ENCODE measurements at places on chromosomes 2 and 18.

GRCh38 chr2:98508709-98509066 lies 64.0 kb downstream of the INPP4A start:
- peak; percentile 66 for DNase-seq

GRCh38 chr18:70382017-70382416 lies 93.2 kb downstream of the SOCS6 start:
- DNase-seq: no peak

- no peak for DNase-seq
Measured at GRCh38 chr2:65562890-65563289, 130.5 kb upstream of the SPRED2 start.

GRCh38 chr18:52402814-52403213 lies 62.8 kb downstream of the DCC start:
- no peak for DNase-seq

GRCh38 chr2:47249157-47249900 lies 94.2 kb upstream of the STPG4 start:
- no peak for DNase-seq

- DNase-seq: no peak
Measured at GRCh38 chr2:3257826-3258225, 119.8 kb downstream of the EIPR1 start.

- no peak for DNase-seq
Measured at GRCh38 chr2:134911400-134911785, 7.2 kb upstream of the CCNT2 start.

GRCh38 chr2:66127061-66127460 lies 307.9 kb upstream of the MEIS1 start:
- no peak for DNase-seq

DNA sequence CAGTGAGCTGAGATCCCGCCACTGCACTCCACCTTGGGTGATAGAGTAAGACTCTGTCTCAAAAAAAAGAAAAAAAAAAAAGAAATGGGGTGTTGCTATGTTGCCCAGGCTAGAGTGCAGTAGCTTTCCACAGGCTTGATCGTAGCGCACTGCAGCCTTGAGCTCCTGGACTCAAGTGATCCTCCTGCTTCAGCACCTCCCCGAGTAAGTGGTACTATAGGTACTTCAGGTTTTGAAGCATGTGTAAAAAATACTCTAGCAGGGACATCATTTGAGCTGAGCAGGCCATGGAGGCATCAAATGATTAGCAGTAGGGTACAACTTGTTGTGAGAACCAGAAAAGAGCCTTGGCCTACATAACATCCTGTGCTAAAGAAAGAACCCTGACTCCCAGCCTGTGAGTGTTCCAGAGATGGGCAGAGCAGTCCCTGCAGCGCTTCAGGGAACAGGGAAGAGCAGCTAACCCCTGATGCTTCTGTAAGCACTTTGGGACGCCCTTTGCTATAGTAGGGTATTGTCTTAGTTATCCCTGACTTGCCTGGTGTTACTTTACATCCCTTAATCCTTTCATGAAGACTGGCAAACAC lies 119.1 kb downstream of the NEDD4L start:
- no peak for DNase-seq

DNA sequence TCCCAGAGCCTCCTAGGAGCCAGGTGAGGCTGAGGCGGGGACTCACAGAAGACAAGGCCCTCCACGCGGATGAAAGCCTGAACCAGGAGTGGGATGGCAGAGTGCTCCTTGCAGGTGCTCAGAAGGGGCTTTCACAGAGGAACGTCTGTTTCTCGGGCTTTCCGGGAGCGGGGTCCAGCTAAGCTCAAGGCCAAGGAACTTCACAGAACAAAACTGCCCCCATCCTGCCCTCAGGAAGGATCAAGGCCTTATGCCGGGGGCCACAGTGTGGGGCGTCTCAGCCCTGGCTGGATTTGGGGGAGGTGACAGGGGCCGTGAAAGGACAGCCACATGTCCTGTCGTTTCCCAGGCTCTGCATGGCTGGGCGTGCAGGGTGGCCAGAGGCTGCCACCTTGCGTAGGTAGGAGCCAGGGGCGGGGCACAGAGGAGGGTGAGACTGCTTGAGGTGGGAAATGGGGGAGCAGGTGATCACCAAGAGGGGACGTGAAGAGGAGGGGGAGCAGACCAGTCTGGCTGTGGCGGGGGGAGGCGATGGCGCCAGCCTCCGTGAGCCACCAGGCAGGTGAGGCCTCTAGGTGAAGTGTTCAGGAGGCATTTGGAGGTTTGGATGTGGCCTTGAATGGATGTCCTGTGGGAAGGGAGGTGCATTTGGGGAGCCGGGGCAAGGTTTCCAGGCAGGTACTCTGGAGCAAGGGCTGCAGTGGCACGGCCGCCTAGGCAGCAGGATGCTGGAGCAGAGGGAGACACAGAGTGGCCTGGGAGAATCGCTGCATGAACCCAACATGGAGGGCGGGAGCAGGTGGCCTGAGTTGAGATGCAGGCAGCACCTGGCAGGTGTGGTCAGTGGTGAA lies 79.1 kb downstream of the TWIST2 start:
- no peak for DNase-seq

DNA sequence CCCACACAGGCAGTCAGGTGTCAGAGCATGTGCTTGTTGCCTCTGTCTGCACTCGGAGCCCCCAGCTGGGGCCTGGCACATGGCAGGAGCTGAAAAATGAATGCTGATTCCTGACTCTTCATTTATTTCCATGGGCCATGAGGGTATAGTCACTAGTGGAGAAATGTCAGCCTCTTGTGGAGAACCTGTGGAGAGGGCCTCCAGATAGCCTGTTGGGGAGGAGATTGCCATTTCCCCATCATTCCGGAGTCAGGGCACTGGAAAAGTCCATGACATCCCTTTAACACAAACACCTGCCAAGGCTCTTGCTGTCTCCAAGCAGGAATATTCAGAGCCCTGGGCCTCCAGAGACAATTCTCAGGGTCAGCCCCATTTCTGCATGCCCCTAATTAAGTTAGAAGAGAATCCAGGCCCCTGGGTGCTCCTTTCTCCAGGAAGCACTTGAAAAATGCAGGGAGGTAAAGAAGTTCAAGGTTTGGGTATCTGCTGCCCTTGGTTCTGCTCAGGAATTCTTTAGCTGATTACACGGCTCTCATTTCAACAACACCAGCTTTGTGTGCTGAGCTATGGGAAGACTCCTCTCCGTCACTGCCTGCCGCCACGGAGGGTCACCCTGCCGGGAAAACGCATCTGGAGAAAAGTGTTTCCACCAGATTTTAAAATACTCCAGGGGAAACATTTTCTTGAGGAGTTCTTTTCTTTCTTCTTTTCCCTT lies 311.3 kb downstream of the MYCN start:
- DNase-seq: no peak

GRCh38 chr2:205293559-205293958 lies 388.7 kb upstream of the NRP2 start:
- no peak for DNase-seq

GRCh38 chr2:39524756-39525635 lies 87.9 kb upstream of the MAP4K3 start:
- no peak for DNase-seq

- no peak for DNase-seq
Measured at GRCh38 chr2:159090514-159091201, 122.2 kb downstream of the TANC1 start.

DNA sequence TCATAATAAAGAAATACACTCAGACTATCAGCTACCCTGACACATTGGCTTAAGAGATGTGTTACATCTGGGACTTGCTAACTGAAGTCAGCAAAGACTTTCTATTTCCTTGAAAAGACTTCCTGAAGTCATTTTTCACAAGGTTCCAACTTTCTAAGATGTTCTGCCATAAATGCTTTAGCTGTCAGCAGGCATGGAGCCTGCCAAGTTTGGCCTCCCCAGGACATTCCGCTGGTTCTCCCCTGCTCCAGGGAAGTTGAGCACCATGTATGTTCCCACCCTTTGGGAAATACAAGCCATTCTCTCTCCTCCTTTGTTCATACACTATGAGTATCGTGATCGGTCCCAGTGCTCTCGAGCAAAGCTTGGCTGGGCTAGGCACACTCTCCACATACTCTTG lies 202.7 kb upstream of the CCDC68 start:
- no peak for DNase-seq

GRCh38 chr2:6966446-6966940 lies 49.3 kb downstream of the RNF144A start:
- no peak for DNase-seq

DNA sequence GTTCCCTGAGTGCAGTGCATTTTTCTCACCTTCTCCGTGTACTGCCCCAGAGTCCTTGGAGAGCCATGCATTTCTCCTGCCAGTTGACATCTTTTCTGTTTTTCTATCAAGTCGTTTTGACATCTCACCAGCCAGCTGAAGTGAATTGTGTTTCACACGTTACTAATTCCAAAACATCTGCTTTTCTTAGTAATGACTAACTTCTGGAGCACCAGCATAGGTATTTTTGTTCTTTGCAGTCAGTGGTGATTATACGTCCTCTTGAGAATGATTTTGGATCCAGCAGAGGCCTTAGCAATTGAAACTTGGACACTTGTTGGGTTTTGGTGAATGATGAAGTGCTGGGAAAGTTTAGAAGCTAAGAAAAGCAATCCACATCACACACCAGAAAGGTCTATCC lies 112.5 kb downstream of the PIK3C3 start:
- no peak for DNase-seq
